ENCODE measurements at places on chromosomes 2 and 18.

- DNase-seq, result no peak
Observed at GRCh38 chr2:2763351-2764000, 432.4 kb upstream of the MYT1L start.

DNA sequence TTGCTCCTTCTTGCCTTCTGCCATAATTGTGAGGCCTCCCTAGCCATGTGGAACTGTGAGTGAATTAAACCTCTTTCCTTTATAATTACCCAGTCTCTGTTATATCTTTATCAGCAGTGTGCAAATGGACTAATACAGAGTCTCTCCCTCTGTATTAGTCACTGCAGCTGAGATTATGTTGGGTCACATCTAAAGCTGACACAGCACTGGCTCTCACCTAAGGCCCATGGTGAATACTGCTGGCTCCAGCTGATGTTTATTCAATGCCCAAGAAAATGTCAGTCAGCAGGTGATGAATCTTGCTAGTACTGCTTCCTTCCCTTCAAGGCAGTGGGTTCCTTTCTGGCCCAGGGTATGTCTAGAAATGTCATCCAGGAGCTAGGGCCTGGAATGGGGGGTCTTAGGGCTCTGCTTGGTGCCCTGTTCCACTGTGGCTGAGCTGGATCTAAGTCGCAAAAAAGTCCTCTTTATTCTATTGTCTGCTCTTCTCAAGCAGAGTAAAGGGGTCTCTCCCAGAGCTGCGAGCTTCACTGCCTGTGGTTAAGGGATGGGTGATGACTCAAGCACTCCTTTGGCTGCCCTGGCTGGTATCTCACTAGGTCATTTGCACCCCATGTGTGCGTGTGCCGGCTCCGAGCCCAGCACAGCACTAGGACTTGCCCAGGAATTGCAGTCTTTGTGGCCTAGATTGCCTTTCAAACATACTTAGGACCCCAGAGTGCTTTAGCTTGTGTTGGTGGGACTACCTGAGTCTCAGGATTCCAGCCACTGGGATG, 29.9 kb downstream of the PPP1R1C start:
- DNase-seq, result no peak

- no peak for DNase-seq
Observed at GRCh38 chr18:9697121-9697520, 11.0 kb upstream of the RAB31 start.

DNA sequence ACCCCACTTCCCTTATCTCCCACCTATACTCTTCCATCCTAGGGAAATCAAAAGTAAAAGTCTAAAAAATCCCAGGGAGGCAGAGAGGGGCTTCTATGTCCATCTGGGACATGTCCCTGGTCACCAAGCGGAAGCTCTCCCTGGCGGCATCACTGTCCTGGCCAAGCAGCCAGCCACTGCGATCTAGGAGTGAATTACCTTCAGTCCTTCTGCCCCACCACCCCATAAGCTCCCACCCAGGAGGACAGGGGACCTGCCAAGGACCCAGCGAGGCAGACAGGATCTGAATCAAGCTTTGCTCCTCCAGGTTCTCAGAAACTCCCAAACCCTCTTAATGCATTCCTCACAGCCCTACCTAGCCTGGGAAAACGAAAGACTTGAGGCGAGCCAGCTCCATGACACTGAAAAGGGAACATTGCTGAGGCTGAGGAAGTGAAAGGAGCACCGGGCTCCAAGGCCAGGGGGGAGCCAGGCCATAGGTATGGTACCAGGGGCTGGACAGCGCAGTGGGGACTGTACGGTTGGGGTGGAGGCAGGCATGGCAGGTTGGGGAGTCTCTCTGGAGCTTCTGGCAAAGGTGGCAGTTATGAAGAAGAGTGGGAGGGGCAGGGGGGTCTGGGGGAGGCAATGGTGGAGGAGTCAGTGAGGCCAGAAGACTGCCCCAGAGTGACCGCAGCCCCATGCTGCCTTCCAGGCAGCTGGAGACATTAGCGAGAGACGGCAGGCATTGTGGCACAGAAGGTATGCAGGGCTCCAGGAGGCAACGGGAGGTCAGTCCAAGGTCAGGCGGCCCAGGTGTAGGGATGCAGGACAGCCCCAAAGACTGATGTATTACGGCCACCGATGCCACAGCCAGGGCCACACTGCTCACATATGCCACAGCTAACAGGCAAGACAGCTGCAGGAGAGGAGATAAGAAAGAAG, 2.7 kb upstream of the SLC23A3 start:
- no peak for DNase-seq

GRCh38 chr2:84029903-84030575, 429.0 kb downstream of the SUCLG1 start:
- DNase-seq, result no peak

DNA sequence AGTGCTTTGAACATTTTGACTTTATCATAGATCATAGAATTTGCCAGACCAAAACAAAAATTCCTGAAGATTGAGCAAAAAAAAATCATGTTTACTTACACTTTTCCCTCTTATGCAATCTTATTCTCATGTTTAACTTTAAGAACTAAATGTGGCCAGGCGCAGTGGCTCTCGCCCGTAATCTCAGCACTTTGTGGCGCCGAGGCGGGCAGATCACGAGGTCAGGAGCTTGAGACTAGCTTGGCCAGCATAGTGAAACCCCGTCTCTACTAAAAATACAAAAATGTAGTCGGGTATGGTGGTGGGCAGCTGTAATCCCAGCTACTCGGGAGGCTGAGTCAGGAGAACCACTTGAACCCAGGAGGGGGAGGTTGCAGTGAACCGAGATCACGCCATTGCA, 227.9 kb upstream of the KYNU start:
- no peak for DNase-seq

GRCh38 chr18:46013484-46014189, 46.5 kb upstream of the EPG5 start:
- no peak for DNase-seq

- DNase-seq, result no peak
Observed at GRCh38 chr2:232878855-232879617, 9.0 kb downstream of the SNORC start.

DNA sequence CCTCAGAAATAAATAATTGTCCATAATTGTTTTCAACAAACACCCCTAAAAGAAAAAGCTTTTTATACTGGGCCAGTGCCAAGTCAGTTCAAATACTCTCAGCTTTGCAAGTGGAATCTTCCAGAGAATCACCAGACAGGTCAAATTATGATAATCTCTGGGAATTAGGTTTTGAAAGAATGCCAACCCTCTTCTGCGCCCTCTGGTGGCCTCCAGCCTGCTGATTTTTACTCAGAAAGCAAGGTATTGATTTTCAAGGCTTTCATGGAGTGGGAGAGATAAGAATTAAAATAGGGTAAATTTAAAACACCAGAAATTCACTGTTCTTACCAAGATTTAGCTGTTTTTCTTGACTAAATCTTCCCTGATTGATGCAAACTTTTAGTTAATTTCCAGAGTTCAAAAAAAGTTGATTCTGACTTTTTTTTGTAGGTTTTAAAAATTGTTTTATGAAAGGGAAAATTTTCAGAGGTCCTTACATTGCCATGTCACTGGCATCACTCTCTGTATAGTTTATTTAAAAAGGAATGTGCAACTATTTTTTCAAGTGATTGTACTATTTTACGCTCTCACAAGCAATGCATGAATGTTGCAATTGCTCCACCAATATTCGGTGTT, 282.9 kb upstream of the TNP1 start:
- no peak for DNase-seq

DNA sequence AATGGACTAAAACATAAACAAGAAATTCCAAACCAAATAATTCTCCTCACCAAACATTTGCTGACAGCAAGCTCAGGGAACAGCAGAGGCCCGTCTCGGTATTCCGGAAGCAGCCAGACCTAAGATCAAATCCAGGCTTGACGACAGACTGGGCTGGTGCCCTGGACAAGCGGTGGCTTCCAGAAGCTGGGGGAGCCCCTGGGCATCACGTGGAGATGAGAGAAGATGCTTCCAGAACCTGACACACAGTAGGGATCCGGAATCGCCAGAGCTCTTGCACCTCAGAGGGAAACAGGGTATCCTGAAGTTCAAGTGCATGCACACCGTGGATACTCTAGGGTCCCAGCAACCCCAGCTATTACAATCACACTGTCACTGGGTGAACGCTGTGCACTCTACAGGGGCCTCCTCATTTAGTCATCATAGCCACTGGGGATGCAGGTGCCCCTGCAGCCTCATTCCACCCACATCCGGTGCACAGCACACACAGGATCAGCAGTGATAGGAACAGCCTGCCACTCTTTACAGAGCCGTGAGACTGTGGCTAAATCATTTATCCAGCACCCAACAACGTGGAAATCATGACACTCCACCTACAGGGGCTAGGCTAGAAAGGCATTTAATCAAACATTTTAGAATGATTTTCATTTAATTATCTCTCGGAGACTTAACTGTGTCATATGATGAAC, 102.6 kb downstream of the HDAC4 start:
- no peak for DNase-seq

- no peak for DNase-seq
Observed at GRCh38 chr18:3706279-3707097, 256.5 kb downstream of the TGIF1 start.

Measured in stimulated activated CD4-positive, alpha-beta T cell treated with anti-CD3 and anti-CD28 coated beads, TNF-alpha, amount 100 ng/mL, for 4 hours (primary cell).